ENCODE measurements at places on chromosomes 1 and 21.

DNA sequence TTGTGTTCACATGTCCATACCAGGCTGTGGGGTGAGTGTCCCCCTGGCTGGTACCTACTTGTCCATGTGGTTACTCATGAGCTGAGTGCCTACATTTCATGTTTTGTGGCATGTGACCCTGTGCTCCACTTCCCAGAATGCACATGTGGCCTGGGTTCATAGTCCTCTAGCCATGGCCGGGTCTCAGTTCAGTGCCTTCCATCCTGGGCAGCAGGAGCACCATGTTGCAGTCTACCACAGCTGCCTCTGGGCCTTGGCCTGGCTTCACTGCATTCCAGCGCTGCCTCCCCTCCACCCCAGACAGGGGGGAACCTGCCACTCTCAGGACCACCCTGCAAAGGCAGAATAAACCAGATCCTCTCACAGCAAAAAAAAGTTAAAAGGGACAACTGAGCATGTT, 5.5 kb downstream of the CEPT1 start:
- no peak for DNase-seq

- DNase-seq, result no peak
Observed at GRCh38 chr21:31354122-31354521, 10.1 kb upstream of the TIAM1 start.

DNA sequence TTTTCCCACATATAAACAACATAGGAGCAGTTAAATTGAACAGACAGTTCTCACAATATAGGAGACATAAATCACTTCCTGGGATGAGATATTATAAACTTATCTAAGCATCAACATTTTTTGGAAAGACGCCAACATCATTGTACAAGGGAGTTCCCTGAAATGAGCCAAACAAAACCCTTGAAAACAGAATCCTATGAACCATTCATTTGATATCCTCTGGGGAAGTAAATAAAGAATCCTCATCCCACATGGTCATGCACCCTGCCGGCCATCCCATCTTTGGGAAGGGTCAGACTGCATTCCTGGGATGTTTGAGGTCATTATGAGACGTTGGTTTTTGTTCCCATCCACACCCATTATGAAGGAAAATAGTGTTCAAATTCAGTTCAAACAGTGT, 111.8 kb upstream of the USP25 start:
- no peak for DNase-seq

DNA sequence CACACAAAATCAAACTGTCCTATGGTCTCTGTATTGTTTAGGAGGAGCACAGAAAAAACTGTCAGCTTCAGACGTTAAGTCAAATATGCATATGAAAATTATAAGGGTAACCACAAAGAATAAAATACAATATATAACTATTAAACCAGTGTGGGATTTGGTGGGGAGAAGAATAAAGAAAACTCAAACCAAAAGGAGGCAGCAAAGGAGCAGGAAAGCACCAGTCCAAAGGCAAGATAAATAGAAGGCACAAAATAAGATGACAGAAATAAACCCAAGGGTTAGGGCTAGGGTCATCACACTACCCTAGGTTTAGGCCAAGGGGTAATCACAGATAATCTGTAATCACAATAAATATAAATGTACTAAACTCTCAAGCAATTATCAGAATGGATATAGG, 32.8 kb downstream of the DLGAP3 start:
- DNase-seq, result no peak

GRCh38 chr1:179774000-179774399, 30.9 kb downstream of the FAM163A start:
- DNase-seq, result no peak

- DNase-seq, result no peak
Observed at GRCh38 chr1:184632415-184633175, 122.1 kb downstream of the EDEM3 start.

- DNase-seq, result no peak
Observed at GRCh38 chr1:82836973-82837680, 1036.4 kb downstream of the ADGRL2 start.

DNA sequence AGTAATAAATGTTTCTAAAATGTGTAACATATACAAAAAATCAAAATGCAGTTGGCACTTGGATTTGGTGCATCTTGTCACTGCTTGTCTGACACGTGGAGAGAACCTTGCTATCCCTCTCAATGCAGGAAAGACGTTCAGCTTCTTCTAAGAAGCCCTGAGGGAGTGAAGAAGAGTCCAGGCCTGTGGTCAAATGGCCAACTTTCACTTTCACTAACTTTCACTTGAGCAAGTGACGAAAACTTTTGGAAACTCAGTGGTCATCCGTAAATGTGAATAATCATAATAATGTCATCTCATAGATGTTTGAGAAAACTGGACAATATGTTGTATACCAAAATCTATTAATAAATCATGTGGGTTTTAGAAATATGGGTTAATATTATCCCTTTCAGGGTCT, 61.9 kb downstream of the ERG start:
- DNase-seq, result no peak

GRCh38 chr1:25428475-25429166, 2.1 kb upstream of the MACO1 start:
- no peak for DNase-seq
